ENCODE measurements at places on chromosomes 16 and 17.

DNA sequence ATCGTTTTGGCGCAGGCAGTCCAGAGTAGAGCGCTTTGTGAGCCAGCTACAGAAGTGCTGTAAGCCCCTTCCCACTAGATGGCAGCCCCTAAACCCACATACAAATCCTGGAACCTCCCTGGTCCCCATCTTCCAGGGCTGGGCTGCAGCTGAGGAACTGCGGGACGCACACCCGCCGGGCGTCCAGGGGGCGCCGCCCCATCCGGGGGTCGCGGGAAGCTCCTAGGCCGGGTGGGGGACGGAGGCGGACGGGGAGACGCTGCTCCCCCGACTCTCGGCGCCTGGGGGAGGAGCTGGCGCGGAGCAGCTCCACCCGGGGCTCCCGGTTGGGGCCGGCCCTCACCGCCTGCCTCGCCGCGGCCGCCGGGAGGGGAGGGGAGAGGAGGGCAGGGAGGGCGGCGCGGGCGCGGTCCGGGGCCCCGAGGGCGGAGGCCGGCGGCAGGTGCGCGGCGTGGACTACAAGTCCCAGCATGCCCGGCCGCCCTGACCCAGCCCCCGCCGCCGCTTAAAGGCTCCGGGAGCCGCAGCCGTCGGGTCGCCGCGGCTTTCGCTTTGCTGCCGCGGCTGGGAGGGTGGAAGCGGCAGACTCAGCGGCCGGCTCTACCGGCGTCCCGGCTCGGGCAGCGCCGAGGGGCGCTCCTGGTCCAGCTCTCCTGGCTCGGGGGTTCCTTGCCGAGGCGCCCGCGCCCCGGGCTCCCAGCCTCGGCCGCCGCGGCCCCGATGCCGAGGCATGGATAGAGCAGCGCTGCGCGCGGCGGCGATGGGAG is at the start of gene KSR1:
KSR1 (plus strand) TSS at position 535 of the 767 bp plus-strand sequence; CDS start at position 731, 196 bp downstream.
- peak; percentile 70 for DNase-seq

DNA sequence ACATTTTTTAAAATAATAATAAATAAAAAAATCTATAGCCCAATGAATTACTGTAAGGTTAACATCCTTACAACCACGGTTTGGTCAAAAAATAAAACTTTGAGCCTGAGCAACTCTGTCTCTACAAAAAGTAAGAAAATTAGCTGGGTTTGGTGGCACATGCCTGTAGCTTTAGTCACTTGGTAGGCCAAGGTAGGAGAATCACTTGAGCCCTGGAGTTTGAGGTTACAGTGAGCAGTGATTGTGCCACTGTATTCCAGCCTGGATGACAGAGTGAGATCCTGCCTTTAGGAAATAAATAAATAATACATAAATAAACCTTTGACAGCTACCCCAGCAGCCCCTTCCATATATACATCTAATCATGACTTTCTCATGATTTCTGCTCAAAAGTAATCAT is 26.9 kb upstream of the PHAF1 start:
- no peak for DNase-seq

- no peak for DNase-seq
Measured at GRCh38 chr17:74190807-74191406, 12.6 kb upstream of the RPL38 start.

- no peak for DNase-seq
Measured at GRCh38 chr16:70749006-70749678, 51.8 kb downstream of the VAC14 start.

DNA sequence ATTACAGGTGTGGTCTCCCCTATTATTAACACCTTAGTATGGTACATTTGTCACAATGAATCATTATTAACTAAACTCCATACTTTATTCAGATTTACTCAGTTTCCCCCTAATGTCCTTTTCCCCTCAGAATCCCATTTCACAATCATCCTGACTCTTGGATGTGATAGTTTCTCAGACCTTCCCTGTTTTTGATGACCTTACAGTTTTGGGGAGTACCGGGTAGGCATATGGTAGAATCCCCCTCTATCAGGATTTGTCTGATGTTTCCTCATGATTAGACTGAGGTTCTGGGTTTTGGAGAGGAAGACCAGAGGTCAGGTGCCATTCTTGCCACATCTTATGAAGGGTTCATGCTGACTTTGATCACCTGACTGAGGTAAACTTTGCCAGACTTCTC is 6.0 kb upstream of the ASB16 start:
- DNase-seq: no peak

GRCh38 chr17:82120148-82120547 is 22.1 kb upstream of the FASN start:
- DNase-seq: no peak

- no peak for DNase-seq
Measured at GRCh38 chr17:43818966-43819365, 14.0 kb downstream of the MPP3 start.

- no peak for DNase-seq
Measured at GRCh38 chr16:72201387-72201786, 29.4 kb upstream of the PMFBP1 start.

- DNase-seq: no peak
Measured at GRCh38 chr17:40905370-40905769, 20.3 kb upstream of the KRT20 start.

GRCh38 chr16:47017636-47018035 is 44.2 kb upstream of the DNAJA2 start:
- DNase-seq: no peak

DNA sequence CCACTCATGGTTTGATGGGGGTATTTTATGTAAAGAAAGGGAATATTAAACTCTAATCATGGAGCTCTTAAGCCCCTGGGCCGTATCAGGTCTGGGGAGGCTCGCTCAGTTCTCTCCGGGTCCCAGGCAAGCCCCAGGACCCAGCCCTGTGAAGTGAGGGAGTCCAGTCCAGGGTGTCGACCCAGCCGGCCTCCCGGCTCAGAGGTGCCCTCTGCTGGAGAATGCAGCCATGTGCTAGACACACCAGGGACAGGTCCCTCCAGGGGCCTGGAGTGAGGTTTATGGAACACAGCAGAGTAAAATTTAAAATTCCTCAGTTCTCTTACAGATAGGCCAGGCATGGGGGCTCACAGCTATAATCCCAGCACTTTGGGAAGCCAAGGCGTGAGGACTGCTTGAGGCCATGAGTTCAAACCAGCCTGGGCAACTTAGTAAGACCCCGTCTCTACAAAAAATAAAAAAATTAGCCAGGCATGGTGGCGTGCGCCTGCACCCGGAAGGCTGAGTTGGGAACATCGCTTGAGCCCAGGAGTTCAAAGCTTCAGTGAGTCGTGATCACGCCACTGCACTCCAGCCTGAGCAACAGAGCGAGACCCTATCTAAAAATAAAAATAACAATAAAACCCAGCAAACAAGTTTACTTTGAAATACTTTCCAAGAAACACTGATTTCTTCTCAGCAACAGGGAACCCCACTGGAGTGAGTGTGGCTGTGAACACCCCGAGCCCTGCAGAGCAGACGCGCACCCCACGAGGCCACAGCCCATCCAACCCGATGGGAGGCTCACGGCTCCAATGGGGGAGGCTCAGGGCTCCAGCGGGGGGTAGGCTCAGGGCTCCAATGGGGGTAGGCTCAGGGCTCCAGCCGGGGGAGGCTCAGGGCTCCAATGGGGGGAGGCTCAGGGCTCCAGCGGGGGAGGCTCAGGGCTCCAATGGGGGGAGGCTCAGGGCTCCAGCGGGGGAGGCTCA is 72.2 kb downstream of the ZNF778 start:
- DNase-seq: peak; percentile 29

DNA sequence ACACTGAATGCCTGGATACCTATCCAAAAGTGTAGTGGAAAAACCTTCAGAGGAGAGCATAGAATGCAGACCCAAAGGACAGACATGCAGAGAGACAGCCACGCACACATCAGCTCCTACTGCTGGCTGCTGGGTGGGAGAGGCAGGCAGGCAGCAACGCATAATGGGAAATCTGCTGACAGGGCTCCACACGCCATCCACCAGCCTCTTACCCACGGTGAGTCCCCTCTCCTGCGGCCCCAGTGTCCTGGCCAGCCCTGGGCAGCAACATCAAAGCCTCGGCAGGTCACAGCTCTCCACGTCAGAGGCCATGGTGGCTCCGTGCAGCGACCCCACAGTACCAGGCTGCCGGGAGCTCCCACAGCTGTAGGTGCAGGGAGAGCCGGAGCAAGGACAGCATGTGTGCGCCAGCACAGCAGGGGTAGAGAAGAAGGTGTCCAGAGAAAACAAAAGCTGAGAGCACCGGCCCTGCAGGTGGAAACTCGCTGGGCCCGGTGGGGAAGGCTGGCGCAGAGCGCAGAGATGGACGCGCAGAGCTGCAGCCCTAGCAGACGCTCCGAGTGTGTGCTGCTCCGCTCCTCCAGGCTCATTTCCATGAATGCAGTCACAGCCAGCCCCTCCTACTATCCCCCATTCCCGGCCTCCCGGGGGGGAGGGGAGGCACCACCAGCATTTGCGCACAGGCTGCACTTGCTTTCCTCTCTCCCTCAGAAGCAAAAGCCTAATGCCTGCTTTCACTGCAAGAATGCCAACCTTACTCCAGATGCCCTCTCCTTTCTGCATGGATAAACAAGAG is 58.9 kb downstream of the CYTH1 start:
- DNase-seq: no peak

DNA sequence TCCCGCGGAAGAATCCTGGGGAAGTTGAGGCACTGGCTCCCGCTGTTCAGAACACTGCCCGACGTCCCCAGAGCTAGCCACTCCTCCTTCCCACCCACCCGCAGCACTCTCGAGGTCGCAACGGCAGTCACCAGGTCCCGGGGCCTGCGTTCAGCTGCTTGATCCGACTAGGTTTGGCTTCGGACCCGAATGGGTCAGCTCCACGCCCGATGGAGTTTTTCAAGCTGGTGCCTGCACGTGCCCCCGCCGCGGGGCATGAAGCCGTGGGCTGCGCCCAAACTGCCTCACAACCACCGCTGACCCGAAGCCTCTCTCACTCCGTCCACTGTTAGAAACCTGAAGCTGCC is 12.4 kb upstream of the ODF4 start:
- no peak for DNase-seq

- DNase-seq: no peak
Measured at GRCh38 chr17:46964315-46965265, 14.5 kb downstream of the RPRML start.

- no peak for DNase-seq
Measured at GRCh38 chr16:24568392-24568791, 29.0 kb downstream of the RBBP6 start.

DNA sequence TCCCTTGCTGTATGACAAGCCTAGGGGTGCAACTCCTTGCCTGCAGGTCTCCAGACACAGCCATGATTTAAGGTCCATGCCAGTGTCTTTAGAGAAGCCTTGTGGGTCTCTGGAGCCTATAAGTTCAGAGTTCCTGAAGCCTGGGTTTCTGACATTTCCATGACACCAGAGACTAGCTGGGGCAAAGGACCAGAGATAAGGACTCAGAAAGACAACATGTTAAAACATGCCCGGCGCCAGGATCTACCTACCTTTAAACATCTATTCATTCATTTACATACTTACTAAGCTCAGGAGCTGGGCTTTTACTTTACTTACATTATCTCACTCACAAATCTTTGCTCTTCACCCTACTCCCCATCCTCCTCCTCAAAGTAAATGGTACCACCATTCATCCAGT is 1.5 kb downstream of the MRPL27 start:
- DNase-seq: no peak

DNA sequence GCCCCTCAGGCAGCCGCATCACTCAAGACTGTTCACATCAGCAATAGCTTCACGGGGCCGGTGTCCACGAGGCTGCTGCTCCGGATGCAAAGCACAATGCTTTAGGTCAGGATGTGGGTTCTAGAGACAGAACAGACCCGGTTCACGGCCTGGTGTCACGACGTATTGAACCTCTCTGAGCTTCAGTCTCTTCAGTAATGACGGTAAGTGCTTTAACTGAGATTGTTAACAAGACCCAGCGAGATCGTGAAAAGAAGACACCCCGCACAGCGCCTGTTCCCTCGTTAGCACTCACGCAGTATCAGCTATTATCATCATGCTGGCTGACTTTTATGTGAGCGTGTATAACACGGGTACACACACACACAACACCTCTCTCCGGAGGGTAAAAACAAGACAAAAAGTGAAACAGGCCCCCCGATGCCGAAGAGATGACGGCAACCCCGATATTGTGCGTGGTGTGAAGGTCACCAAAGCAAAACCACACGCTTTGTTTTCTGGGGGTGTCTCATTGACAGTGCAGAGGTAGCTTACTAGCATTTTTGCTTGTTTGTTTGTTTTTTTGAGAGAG is 21.4 kb upstream of the ABR start:
- no peak for DNase-seq

- peak; percentile 48 for DNase-seq
Measured at GRCh38 chr16:20916942-20917341, 16.4 kb downstream of the LYRM1 start.

DNA sequence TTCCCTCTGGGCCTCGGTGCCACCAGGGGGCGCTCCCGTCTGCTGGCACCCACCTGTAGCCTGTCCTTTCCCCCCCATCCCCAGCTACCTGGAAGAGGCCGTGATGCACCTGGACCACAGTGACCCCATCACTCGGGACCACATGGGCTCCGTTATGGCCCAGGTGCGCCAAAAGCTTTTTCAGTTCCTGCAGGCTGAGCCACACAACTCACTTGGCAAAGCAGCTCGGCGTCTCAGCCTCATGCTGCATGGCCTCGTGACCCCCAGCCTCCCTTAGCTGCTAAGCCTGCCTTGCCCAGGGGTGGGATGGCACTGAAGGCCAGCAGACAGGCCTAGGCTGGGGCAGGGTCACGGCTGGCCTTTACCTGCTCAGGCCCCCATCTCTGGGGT is 818 bp upstream of the NRN1L start:
- no peak for DNase-seq

- no peak for DNase-seq
Measured at GRCh38 chr16:57384248-57385070, 12.2 kb downstream of the CX3CL1 start.

GRCh38 chr16:1877089-1877488 is 5.1 kb upstream of the MEIOB start:
- DNase-seq: no peak

GRCh38 chr16:75250809-75251279 is 580 bp downstream of the BCAR1 start:
- DNase-seq: no peak

- peak; percentile 96 for DNase-seq
Measured at GRCh38 chr17:68580236-68580770, 20.9 kb downstream of the FAM20A start.

DNA sequence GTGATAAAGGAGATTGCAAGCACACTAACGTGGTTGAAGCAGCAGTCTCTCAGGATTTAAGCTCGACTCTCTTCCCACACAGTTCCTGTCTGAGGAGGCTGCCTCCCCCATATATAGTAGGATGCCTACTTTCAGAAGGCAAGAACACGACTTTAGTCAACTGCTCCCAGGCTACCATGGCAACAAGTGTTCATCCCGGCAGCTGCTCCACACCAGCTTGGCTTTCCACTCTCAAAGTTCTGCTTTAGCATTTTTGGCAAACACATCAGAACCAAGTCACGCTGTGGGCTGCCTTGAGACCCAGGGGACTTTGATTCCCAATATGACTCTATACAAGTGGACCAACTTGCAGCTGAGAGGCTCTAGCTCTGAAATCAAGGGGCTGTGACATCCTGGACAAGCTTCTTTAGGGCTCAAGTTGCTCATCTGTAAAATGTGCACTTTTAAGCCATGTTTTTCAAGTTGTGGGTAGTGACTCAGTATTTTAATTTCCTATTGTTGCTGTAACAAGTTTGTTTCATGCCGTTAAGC is 16.5 kb downstream of the ZP2 start:
- no peak for DNase-seq

- DNase-seq: no peak
Measured at GRCh38 chr16:50340578-50340977, 28.2 kb downstream of the BRD7 start.

- DNase-seq: peak; percentile 47
Measured at GRCh38 chr17:38508954-38509771, 80.9 kb downstream of the ARHGAP23 start.
